ENCODE measurements at places on chromosomes 12 and 14. TPM values are rescaled to one million over a fixed set of nuclear protein-coding genes. Genes with fewer than 3 reads are reported as not detected.

The CPNE6 gene
- not detected for total RNA-seq

The CHFR gene
- 79.7 TPM for total RNA-seq

The ERP27 gene
- total RNA-seq, result 12.2 TPM

The CLEC1A gene
- not detected for total RNA-seq

The PLEKHG7 gene
- not detected for total RNA-seq

The EGLN3 gene
- total RNA-seq, result 51.0 TPM

The SPSB2 gene
- 14.0 TPM for total RNA-seq

The BCL11B gene
- 79.6 TPM for total RNA-seq

The MBIP gene
- total RNA-seq, result 24.4 TPM

The ACTR10 gene
- 47.7 TPM for total RNA-seq

The MYF5 gene
- total RNA-seq, result not detected

The TPH2 gene
- total RNA-seq, result not detected

The REM2 gene
- 0.34 TPM for total RNA-seq

The KRT73 gene
- total RNA-seq, result 0.25 TPM

The ESR2 gene
- 0.25 TPM for total RNA-seq

The AMIGO2 gene
- 5.3 TPM for total RNA-seq

The MOK gene
- 3.8 TPM for total RNA-seq

The ELK3 gene
- total RNA-seq, result 29.8 TPM

The ACACB gene
- total RNA-seq, result 15.0 TPM

The DAO gene
- not detected for total RNA-seq

The DDN gene
- total RNA-seq, result 0.16 TPM

The CACNA2D4 gene
- 12.3 TPM for total RNA-seq

The IL31 gene
- not detected for total RNA-seq

The SLC17A8 gene
- total RNA-seq, result not detected

The MFAP5 gene
- total RNA-seq, result not detected

The NEMP1 gene
- total RNA-seq, result 48.4 TPM

The KRT79 gene
- total RNA-seq, result not detected

The ASIC1 gene
- total RNA-seq, result 8.5 TPM

The WASHC4 gene
- 40.2 TPM for total RNA-seq

The CCDC184 gene
- total RNA-seq, result not detected

The MMAB gene
- total RNA-seq, result 32.2 TPM

The DEPDC4 gene
- 2.1 TPM for total RNA-seq

The CCDC38 gene
- 0.09 TPM for total RNA-seq

The GYS2 gene
- total RNA-seq, result 0.23 TPM

The CLEC2D gene
- 269 TPM for total RNA-seq

The DDX23 gene
- total RNA-seq, result 120 TPM

The LRFN5 gene
- total RNA-seq, result not detected

The TRIM9 gene
- 0.18 TPM for total RNA-seq

The TAS2R14 gene
- total RNA-seq, result 4.1 TPM

The PSME2 gene
- total RNA-seq, result 725 TPM

The RPGRIP1 gene
- not detected for total RNA-seq

The HOXC4 gene
- total RNA-seq, result not detected

The MAPK1IP1L gene
- 114 TPM for total RNA-seq

The RPL10L gene
- not detected for total RNA-seq

The AVPR1A gene
- total RNA-seq, result not detected

The P2RX2 gene
- not detected for total RNA-seq

The GSG1 gene
- not detected for total RNA-seq

The PTHLH gene
- not detected for total RNA-seq

The PIWIL1 gene
- total RNA-seq, result 0.27 TPM

The GPRC5A gene
- total RNA-seq, result not detected

The ZBTB25 gene
- total RNA-seq, result 26.9 TPM

The FGF23 gene
- not detected for total RNA-seq

The MSI1 gene
- total RNA-seq, result not detected

The OTOGL gene
- not detected for total RNA-seq

The OR6C76 gene
- total RNA-seq, result not detected

The GALNT6 gene
- 24.8 TPM for total RNA-seq
